ENCODE measurements at places on chromosomes 3 and 15.

DNA sequence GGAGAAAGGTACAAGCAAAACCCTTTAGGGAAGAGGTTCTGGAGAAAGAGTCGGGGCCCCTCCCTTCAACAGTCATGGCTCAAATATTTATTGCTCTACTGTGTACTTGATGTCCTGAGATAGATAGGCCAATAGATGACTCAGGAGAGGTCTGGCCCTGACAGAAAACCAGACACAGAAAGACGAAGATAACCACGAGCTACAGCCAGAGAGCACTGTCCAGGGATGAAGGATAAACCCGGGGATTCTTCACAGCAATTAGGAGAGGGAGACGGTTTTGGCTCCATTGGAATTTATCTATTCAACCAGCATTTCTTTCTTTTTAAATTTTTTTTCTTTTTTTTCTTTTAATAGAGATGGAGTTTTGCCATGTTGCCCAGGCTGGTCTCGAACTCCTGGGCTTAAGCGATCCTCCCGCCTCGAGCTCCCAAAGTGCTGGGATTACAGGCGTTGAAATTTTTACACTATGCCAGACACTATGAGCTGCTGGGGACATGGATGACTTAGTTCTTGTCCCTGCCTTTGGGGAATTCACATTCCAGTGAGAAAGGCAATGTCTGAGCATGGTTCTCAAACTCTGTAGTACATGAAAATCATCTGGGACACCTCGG lies 4.6 kb upstream of the CIDEC start:
- no peak for DNase-seq

DNA sequence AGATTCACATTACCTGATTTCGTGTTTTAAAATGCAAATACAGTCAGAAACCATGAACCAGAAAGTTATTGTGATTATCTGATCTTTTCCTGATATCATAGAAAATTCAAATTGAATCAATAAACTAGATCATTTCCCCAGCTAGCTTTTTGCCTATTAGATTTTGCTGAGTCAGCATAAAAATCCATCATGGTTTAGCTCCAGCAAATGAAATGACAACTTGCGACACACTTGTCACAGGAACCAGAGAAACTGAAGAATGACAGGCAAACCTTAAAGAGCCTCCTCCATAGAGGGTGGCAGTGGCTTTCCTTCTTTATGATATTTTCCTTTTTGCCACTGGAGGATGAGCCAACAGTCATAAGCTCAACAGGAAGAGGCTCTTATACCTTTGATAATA lies 30.6 kb upstream of the TMEM108 start:
- DNase-seq = no peak

DNA sequence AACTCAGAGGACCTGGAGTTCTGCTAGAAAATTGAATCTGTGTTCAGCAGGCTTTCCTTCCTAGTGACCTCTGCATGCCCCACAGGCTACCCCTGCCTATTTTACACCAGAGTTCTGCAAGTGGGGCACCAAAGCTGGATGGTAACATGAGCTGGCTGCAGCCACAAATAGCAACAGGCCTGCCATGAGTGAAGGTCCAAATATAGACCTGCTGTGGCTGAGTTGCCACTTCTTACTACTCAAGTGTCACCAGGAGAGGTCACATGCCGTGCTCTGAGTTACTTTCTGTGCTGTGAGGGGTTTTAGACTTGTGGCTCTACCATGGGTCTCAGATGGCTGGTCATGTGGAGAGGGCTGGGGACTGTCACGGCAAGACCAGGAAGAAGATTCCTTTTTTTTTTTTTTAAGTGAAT lies at the start of gene FSD2:
TSS of gene FSD2 (minus strand) at position 76 of the 413 bp plus-strand sequence. CDS start 18,679 bp downstream, outside the sequence.
- DNase-seq = no peak

DNA sequence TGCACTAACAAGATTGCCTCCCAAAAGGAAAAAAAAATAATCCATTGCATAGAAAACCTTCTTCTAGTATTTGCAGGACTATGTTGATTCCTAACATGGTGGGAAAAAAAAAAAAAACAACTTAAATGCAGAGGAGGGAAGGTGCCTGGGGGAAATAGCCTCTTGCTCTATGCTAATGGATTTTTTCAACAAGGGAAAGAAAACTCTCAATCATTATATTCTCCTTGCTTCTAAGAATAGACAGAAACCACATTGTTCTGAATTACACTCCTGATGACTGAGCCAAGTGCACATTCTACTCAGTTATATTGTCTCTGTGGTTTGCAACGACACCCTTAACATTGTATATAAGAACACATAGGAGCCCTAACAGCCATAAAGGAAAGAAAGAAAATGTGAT lies 760.2 kb downstream of the NAALADL2 start:
- no peak for DNase-seq

GRCh38 chr15:95713324-95713723 lies 617.2 kb upstream of the NR2F2 start:
- no peak for DNase-seq

DNA sequence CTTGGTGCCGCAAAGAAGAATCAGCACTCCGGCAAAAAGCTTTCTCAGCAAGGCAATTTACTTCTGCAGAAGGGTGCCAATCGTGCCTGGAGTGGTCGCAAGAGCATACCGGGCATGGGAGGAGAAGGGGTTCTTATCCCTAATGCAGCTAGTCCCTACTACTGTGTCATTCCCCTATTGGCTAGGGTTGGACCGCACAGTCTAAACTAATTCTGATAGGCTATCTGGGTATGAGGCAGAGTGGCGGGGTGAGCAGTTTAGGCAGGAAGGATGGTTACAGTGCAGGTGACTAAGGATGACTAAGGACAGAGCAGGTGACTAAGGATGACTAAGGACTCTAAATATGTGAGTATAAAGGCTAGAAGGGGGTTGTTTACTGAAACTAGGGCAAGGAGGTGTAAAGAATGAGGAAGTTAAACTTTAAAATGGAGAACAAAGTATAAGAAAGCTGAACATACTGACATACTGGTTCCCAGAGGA lies 52.9 kb downstream of the PGBD4 start:
- DNase-seq = no peak

- DNase-seq = no peak
Observed at GRCh38 chr3:29050155-29050554, 230.7 kb upstream of the RBMS3 start.

DNA sequence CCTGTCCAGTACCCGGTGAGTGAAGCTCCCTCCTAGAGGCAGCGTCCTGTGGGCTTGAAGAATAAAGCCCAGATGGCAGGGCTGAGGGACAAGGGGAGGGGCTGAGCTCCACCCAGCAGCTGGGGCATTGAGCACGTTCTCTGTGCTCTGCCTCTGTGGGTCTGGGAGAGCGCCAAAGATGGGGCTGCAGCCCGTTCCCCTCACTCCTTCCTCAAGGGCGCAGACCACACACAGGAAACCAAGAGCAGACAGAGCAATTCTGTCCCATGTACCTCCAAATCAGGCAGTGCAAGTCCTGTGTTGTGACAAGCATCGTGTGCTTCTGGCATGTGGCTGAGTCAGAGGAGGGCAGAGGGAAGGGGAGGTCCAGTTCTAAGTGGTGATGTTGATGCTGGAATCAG lies 15.7 kb upstream of the KIF23 start:
- DNase-seq = no peak

DNA sequence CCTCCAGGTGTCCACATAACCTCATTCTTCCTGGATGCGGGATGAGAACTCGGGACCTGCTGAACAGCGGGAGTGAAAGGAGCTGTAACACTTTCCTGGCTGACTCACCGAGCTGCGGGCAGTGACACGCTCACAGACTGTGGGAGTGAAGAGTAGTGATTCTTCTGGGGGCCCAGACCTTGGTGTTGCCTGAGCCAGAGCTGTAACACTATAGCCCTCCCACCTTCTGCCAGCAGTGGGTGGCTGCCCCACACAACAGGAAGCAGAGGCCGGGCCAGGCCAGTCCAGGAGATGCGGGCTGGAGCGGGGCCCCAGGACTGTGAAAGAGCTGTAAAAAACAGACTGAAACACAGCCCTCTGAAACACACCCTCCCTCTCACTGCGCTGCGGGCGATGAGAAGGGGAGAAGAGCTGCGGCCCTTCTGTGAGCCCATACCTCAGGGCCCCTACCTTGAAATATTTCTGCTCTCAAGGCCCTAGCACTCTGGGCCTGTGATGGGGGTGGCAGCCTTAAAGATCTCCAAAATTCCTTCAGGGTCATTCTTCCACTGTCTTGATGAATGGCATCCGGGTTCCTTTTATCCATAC lies 464.0 kb upstream of the CCDC54 start:
- DNase-seq = no peak

- no peak for DNase-seq
Observed at GRCh38 chr3:159844801-159845261, 143.8 kb upstream of the IL12A start.

DNA sequence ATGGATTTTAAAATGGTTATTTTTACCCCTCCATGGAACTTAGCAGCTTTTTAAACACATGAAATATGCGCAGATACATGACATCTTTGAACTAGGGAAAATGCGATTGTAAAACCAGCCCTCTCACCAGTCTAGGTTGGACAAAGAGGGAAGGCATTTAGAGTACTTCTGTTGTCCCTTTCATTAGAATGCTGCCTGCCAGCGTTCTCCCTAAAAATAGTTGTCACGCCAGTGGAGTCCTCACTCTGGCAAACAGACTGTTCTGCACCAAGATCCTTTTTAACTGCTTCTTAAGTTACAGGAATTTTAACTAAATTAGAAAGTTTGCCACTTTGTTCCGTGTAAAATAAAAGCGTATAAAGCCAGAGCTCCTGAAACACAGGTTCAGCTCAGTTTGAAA lies 295.3 kb downstream of the VPS13C start:
- DNase-seq = no peak

GRCh38 chr15:68654786-68655560 lies 76.2 kb downstream of the CORO2B start:
- no peak for DNase-seq

Data from stimulated activated CD4-positive, alpha-beta T cell treated with anti-CD3 and anti-CD28 coated beads, Interleukin-1b, Interleukin-23, amount 100 ng/mL, for 1 hour (primary cell).